ENCODE measurements at places on chromosomes 11 and 22.
A peak's percentile ranks its signal among the peaks of the same experiment; 100 is the strongest.

GRCh38 chr11:84136926-84137325 is 850.8 kb upstream of the CCDC90B start:
- no peak for DNase-seq

DNA sequence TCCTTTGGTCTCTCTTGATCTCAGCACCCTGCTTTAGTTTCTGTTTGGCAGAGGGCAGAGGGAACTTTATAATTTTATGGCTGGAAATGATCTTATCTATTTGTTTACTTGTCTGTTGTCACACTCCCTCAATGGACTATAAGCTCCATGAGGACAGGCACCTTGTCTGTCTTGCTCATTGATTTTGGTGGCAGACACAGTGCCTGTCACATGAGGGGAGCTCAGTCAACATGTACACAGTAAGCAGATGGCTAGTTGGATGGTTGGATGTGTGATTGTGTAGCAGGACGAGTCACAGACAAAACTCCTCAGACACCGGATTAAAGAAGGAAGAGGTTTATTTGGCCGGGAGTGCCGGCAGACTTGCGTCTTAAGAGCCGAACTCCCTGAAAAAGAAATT is 80.4 kb downstream of the MYO18B start:
- no peak for DNase-seq

- DNase-seq = no peak
Observed at GRCh38 chr11:16018931-16019330, 337.4 kb downstream of the SOX6 start.

DNA sequence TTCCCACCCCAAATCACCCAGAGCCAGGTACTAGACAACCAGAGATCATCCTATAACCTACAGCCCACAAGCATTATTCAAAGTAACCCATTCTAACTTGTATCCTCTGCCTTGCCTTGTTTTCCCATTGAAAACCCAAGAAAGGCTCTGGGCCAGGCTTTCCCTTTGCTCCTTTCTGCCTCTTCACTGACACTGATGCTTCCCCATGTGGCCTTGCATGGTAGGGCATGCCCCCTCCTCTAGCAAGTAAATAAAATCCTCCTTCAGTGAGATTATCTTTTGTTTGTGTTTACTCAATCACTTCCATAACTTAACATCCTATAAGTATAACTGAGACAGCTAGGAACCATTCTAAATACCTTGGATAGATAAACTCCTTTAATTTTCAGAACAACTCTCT is 65.6 kb upstream of the FAR1 start:
- DNase-seq = no peak

- DNase-seq = no peak
Observed at GRCh38 chr22:21791635-21792625, 56.3 kb upstream of the YPEL1 start.

- no peak for DNase-seq
Observed at GRCh38 chr22:24063361-24063760, 52.3 kb downstream of the CABIN1 start.

GRCh38 chr11:130131961-130132850 is 27.4 kb upstream of the ST14 start:
- DNase-seq = peak; percentile 45

DNA sequence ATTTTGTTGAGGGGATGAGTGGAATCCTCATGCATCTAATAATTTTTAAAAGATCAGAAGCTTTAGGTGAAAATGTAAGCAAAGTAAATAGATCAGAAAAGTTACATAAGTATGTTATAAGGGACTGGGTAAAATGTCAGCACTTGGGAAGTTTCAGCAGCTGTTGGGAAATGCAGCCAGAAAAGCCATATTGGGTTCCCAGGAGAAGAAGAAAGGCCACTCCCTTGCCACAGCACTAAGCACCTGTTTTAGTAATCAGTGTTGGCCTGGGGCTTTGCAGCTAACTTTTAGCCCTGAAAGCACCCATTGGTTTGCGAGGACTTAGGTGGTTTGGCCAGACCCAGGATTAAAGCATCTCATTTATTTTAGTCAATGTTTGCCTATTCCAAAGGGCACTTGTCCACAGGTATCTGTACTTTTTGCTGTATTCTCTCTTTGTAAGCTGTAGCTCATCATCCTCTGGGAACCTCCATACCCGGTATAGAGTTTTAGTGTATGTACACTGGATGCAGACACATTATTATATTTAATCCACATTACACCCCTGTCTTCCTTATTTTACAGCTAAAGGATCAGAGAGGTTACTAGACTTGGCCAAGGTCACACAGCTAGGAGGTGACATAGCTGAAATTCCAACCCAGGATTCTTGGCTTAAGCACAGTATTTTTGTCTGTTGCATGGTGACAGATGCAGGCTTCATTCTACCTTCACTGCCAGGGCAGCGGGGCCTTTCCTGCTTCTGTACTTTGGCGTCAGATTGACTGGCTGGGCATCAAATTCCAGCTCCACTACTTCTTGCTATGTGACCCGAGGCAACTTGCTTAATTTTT is 127.7 kb upstream of the SESN3 start:
- DNase-seq = no peak

DNA sequence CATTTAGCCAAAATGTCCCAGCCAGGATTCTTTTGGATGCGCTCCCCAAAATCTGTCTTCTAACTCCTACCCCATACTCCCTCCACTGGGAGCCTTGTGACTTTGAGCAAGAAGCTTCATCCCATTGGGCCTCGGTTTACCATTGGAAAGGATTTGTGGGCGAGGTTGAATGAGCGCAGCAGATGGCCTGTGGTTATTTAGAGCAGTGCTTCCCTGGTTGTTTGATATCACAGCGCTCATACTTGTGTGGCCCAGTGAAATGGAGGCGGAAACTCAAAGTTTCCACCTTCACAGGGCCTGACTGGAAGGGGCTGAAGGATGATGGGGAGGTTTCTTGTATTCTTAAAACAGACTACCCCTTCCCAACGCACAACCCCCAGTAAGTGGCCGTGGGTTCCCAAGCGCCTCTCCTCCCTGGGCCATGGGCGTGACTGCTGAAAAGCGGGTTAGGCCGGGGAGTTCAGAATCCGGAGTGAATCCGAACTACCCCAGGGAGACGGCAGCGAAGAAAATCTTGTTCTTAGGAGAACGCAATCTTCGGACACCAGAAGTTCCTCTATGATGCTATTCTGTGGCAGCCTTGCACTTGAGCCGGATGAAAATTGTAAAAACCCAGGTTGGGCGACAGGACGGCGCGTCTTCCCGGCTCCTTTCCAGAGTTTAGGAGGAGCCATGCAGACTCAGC is 1.2 kb upstream of the ATF4 start:
- no peak for DNase-seq

DNA sequence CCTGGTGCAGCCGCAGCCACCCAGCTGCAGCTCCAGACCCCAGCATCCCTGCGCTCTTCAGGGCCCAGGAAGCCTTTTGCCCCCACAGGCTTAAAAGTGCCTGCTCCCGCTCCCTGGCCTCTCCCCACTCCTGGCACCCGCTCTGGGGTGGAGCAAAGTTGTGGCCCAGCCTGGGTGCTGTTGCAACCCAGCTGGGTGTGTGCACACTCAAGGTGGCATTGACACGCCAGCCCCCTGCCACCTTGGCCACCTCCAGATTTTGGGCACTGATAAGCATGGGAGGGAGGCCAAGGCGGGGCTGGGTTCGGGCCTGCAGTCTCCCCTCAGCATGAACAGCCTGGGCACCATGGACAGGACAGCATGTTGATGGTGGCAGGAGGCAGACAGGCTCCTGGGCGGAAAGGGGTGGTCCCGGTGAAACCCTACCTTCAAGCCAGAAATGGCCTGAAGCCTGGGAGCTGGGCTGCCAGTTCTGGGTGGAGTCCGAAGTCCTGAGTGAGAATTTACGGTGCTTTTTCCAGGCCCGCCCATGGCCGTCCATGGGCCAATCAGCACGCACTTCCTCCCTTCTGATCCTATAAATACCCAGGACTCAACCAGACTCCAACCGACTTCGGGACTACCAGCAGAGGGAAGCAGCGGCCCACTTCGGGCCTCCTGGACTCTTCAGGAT is 23.6 kb upstream of the RNASEH2C start:
- DNase-seq = peak; percentile 51
